ENCODE measurements at places on chromosomes 2 and 18.

GRCh38 chr2:37612382-37612781 is 59.1 kb downstream of the CDC42EP3 start:
- DNase-seq = no peak

DNA sequence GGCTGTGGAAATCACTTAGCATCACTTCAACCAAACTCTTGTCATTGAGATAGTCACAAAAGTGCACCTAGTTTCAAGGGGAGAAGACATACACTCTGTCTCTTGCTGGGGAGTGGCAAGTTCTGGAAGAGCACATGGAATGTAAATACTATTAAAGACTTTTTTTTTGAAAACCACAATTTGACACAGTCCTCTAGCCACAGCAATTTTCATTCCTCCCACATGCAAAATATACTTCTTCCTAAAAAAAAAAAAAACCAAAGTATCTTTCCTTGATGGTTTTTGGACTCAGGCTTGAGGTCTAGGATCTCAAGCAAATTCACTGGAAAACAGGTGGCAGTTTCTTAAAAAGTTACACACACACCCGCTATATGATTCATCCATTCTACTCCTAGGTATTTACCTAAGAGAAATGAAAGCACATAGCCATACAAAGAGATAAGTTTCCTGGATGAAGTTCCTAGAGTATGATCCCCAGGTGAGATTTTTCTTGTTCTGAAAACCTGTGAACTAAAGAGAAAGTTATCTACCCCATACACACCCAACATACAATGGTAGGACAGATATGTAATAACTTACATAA is 295.8 kb downstream of the SP3 start:
- DNase-seq = no peak

- DNase-seq = no peak
These were observed 193.2 kb downstream of the LTBP1 start for GRCh38 chr2:33139949-33140348.

DNA sequence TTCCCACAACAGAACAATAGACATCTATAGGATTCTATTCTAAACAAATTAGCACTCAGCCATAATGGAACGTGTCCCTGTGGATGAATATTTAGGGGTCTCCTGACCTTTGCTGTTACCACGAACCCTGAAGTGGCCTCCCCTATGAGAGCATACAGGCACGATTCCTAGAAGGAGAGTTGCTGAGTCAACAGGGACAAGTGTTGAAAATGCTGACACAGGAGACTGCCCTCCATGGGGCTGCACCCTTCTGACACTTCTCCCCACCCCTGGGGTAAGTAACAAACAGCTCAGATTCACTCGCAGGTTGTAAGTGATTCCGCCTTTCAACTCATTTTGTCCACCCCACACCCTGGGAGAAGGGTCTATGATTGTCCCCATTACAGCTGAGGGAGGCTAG is 14.1 kb upstream of the STK25 start:
- no peak for DNase-seq

DNA sequence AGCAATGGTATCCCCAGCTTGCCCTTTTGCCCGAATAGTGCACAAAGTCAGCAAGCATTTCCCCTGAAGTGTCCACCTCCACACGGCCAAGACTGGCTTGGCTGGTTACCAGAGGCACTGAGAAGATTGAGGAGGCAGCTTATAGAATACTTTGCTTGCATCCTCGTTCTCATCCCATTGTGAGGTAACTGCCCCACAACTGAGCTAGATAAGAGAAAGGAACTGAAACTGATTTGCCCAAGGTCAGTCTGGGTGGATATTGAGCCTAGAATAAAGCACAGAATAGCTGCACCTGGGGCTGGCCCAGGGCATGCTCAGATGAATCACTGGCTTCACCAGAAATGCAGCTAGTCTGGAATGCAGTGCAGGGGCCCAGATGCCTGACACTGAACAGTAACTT is 32.7 kb upstream of the MAP4K3 start:
- DNase-seq = no peak

DNA sequence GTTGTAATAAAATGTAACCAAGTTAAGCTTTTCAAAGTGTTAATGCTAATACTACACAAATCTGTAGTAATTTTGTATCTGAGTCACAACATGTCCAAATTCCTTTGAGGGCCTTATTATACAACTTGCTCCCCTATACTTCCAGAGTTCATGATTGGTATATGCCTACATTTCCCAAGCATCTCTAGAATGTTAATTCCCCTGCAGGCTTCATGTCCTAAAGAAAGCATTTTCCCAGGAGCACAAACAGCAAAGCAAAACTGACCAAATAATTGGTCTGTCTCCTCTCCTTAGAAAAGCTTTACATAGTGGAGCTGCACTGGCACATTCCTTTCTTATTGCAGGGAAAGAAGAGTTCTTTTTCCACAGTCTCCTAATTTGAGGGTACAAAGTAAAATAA is 3.7 kb downstream of the ALS2 start:
- no peak for DNase-seq

GRCh38 chr2:20190876-20191713 is 33.8 kb downstream of the SDC1 start:
- no peak for DNase-seq

DNA sequence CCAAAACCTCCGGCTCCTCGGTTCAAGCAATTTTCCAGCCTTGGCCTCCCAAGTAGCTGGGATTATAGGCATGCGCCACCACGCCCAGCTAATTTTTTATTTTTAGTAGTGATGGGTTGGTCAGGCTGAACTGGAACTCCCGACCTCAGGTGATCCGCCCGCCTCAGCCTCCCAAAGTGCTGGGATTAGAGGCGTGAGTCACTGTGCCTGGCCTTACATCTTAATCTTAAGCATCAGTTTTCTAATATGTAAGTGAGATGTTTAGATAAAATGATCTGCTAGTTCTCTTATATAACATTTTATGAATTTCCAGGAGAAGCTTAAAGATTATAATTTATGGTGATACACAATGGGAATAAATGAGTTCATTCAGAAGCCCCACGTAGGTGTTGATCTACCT is 69.2 kb downstream of the SPTBN1 start:
- DNase-seq = no peak

GRCh38 chr2:176079831-176080539 is 3.8 kb downstream of the EVX2 start:
- DNase-seq = no peak

DNA sequence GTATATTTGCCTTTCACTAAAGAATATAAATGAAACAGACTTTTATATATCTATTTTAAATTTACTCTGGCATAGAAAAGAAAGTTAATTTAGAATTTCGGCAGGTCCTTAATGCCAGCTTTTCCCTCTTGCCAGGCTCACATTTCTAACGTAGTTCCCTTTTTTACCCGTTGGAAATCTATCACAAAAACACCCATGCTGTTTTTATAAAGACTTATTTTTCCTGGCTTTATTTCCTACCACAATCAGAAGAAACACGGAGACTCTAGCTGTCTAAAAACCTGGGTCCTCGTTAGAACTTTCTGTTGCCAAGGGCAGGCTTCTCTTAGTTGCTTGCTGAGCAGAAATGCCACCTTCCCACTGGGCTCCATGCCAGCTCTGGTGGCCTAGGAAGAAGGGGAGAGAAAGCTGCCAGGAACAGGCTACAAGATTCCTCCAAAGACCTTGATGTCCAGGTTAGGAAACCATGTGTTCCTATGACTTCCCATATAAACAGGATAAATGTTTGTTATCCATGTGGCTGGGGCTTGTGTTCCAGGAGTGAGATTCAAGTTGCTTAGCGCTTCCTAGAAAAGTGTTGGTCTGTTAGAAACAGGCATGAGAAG is 17.8 kb upstream of the TMEM18 start:
- DNase-seq = peak; percentile 42

DNA sequence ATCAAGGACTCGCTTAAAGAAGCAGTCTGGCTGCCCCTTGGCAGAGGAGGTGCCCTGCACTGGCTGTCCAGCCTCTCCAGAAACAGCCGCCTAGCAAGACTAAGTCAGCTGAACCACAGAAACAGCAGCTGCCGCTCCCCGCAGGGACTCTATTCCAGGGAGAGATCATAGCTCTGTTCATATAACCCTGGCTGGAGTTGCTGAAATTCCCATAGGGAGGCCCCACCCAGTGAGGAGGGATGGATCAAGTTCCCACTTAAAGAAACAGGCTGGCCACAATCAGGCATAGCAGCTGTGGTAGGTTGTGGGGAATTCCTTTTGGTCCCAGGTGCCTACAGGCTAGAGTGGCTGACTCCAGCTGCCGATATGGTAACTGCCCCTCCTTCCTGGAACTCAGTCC is 74.2 kb upstream of the MC4R start:
- DNase-seq = peak; percentile 21

- DNase-seq = no peak
These were observed 240.1 kb upstream of the MEX3C start for GRCh38 chr18:51437280-51438271.

- DNase-seq = peak; percentile 14
These were observed 64.8 kb downstream of the BCL2L11 start for GRCh38 chr2:111185361-111186022.

GRCh38 chr2:118496870-118497611 is 350.4 kb downstream of the EN1 start:
- DNase-seq = no peak

- DNase-seq = no peak
These were observed 292.4 kb downstream of the SS18 start for GRCh38 chr18:25798046-25798445.

GRCh38 chr2:16652296-16653082 is 13.1 kb downstream of the CYRIA start:
- no peak for DNase-seq

DNA sequence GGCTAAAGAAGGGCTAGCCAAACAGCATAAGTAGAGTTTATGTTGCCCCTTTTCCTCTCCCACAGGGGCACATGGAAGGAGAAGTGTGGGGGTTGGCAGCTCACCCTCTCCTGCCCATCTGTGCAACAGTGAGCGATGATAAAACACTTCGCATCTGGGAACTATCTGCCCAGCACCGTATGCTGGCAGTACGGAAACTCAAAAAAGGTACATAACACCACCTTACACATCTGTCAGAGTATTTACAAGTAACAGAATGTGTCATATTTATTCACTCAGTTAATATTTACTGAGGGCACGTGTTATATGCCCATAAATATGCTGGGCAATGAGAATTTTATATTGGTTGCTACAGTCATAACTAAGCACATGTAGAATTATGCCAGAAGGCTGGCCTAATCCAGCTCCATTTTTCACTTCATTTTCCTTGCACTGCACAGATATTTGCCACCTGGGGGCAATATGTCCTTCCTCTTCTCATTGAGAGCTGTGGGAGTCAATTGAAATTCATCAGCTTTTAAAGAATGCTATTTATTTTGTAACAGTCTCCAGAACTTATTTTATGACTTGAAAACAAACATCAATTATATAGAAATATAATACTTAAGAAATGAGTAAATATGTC is 150.6 kb downstream of the RTN4 start:
- peak; percentile 25 for DNase-seq

GRCh38 chr18:77068321-77069312 is 64.0 kb downstream of the MBP start:
- DNase-seq = no peak

- DNase-seq = no peak
These were observed 349.1 kb upstream of the MAP2 start for GRCh38 chr2:209074711-209075110.

GRCh38 chr2:119160361-119160990 is 1.9 kb upstream of the C1QL2 start:
- no peak for DNase-seq

DNA sequence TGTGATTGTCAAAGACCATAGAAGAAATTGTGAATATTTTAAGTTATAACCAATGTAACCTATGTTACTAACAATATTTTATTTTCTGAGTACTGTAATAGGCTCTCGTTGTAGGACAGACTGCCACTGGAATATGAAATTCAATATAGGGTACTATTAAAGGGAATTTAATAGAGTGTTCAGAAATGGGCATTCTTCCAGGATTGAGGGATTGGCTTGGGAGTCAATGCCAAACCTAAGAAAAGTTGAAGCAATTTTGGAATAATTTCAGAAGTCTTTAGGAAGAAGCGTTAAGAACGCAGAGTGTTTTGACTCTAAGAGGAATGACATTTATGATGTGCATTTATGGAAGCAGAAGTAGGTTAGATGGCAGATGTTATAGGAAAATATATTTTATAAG is 79.0 kb downstream of the ACVR2A start:
- no peak for DNase-seq

GRCh38 chr2:204726831-204727230 is 181.6 kb downstream of the PARD3B start:
- no peak for DNase-seq

- DNase-seq = no peak
These were observed 92.9 kb downstream of the FMNL2 start for GRCh38 chr2:152427902-152428301.

DNA sequence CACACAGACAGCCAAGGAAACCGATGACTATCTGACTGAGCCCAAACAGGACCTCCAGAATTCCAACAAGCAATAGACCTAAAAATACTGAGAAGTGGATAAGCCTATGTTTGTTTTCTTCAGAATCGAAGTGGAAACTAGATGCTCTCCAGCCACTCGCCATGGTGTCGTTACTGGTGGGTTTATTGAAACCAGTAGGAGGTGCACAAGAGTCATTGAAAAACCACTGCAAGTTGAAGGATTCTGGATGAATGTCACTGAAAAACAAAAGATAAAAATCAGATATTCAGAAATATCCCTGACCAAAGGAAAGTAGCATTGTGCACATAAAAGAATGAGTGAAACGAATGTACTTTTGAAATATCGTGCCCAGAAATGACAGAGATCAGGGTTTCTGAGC is 15.3 kb downstream of the TM4SF20 start:
- DNase-seq = no peak

GRCh38 chr18:22962004-22962403 is 28.9 kb downstream of the RBBP8 start:
- DNase-seq = no peak

DNA sequence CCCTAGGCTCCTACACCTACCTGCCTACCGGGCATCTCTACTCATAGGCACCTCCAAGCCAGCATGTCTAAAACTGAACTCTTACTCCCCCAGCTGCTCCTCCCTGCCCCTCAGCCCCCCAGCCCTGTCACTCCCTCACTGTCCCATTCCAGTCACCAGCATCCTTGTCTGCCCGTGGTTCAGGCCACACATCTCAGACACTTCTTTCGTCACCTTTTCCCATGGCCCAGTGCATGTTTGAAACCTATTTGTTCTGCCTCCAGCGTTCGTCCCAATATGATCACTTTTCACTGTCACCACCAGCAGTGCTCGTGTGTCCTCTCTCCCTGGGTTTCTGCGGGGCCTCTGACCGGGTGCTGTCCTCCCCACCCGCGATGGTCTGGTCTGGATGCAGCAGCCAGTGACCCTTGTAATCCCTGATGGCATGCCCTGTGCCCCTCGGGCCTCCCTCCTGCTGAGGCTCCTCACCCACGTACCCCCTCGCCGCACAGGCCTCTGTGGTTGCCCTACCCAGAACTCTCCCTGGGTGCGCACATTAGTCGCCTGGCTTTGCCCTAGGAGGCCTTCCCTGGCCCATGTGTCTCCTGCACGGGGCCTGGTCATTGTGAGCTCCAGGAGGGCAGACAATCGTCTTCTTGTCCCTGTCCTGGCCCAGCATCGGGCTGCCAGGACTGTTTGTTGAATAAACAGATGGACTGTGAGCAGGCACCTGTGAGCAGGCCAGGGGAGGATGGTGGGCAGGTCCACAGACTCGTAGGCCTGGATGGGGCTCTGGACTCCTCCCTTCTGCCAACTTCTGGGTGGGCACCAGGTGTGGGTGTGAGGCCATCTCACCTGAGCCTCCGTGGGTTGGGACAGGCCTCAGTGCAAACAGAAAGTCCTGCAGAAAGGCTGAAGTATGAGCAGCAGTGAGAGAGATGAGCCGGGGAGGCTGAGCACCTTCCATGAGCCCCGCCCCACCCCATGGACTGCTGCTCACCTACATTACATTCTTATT is 15.5 kb downstream of the LDLRAD4 start:
- DNase-seq = peak; percentile 9
